GM13976 (cell line): ENCODE measurements at places on chromosomes 12 and 14.

DNA sequence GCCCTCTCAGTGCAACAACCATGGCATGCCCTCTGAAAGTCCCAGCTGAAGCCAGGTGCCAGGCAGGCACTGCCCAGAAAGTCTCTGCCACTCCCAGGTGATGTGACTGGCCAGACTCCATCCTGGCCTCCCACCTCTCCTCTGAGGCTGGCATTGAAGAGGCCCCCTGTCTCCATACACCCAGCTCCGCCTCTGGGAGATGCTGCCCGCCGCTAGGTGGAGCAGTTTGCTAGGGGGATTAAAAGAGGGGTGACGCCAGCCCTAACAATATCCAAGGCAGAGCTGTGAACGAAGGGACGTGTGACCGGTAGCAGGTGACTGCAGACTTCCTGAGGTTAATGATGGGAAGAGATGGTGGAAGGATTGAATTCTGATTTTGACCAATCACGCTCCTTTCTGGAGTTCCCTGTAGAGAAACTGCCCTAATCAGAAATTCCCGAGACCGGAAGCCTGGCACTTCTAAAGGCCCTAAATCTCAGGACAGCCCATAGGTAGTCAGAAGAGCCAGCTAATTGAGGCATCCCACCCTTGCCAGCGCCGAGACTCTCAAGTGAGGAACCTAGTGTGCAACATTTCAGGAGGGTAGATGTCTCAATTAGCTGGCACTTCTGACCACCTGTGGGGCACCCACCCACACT is 8.3 kb upstream of the PLEK2 start:
- DNase-seq = peak; percentile 44

GRCh38 chr12:122951979-122952892 is 14.0 kb downstream of the ABCB9 start:
- DNase-seq = peak; percentile 88

DNA sequence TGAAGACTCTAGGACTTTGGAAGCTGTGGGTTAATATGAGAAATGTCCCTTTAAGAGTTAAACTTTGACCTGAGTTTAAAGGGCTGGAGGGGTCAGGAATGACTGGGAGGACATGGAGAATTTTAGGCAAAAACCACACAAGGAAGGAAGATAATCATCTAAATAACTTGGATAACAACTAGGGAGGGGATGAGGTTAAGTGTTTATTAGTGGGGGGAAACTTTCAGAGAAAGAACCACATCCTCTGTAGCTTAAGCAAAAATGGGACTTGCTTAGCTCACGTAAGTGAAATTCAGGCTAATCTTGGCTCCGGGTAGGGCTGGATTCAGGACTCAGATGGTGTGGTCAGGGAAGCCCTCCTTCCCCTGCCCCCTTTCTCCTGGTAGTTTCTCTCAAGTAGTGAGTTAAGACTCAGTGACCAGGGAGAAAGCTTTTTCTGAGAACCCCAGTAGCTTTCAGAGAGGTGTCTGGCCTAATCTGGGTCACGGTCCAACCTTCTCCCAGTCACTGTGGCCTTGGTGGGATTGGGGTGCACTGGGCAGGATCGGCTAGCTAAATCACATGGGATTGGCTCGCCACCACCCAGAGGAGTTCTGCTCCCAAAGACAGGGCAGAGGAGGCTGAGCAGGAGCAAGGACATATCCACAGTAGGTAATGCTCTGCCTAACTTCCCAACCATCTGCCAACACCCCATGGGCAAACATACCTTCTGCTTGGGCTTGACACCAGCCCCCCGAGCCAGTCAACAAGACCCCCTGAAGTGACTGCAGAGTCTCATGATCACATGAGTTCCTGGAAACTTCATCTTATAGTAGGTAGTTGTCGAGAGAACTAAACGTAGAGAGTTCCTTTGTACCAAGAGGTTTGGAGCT is 52.8 kb downstream of the ARF6 start:
- no peak for DNase-seq

DNA sequence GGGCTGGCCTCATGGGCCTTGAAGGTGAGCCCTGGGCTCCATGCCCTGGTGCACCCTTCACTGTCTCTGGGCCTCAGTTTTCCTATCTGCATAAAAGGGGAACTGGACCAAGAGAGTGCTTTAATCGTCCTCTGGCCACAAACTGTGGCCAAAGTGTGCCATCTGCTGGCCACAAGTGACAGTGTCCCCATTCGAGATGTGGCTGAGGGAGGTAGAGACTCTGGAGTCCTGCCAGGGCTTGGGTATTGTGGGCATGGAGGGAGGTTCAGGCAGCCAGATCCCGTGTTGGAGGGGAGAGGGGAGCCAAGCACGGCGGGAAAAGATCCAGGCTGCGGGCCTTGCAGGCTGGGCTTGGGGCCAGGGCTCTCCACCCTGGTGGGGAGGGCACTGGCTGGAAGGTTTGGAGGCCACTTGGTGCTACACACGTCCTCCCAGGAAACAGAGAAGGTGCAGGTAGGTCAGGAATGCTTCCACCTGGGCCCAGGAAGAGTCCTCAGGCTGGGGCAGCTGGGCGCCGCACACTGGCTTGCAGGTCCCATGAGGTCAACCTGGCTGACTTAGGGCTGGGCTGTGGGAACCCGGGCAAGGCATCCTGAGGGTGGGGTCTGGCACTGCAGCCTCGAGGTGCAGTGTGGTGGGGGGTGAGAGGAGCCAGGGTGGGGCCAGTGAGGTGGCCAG is 7.3 kb upstream of the KIF26A start:
- DNase-seq = peak; percentile 79

GRCh38 chr12:131155131-131155530 is 201.4 kb downstream of the ADGRD1 start:
- DNase-seq = no peak

DNA sequence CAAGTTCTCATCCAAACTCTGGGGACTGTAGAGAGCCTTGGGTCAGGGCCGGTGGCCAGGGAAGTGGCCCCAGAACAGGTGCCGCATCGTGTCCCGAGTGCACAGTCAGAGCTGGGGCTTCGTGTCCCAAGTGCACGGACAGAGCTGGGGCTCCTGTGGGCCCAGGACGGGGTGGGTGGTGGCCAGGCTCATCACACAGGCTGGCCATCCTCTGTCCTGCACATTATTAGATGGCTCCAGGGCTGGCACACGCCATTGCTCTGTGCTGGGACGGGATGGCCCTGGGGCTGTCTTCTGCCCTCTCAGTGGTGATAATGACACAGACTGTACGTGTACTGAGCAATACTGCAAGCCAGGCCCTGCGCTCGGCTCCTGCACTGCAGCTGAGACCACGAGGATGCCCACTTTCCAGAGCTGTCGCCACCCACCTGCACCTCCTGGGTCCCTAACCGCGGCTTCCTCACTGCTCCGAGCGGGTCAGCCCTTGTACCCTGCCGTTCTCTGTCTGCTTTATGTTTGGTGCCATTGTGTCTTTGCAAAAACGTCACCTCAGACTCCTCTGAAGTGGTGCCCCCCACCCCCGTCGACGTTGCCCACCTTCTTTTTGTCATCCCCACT is 1.9 kb downstream of the FBRSL1 start:
- DNase-seq = no peak

- DNase-seq = no peak
These were observed 628 bp downstream of the VRTN start for GRCh38 chr14:74348735-74349463.

DNA sequence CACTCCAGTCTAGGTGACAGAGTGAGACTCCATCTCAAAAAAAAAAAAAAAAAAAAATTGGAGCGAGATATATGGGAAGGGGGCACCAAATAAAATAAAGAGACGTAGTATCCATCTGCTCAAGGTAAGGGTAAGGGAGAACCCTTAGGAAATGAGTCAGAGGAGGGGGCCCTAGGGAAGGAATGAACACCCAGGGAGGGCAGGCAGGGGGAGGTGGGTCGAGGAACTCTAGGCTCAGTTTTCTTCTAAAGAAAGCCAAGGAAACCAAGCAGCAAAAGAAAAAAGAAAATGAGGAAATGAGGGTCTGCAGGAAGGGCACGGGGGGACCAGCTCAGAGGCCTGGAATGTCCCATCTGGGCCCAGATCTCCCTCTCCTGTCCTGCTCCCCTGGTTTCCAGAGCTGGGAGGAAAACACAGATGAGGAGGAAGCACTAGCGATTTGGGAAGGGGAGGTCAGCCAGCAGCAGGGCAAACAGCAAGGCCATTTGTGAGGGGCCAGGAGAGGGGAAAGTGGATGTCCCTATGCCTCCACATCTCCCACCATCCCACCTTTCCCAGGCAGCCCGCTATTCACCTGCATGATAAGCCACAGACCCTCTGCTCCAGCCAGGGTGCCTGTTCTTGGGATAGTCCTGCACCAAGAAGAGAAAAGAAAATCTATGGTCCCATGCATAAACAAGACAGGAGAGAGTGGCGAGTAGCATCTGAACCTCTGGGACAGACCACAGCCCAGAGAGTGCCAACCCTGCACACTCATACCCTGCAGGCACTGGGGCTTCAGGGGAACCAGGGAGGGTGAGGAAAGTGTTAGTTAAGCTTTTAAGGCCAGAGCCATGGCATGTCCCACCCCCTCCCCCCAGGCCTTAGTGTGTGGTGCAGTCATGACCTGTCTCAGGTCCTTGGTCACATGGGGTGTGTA is 11.9 kb downstream of the SPRYD3 start:
- no peak for DNase-seq

DNA sequence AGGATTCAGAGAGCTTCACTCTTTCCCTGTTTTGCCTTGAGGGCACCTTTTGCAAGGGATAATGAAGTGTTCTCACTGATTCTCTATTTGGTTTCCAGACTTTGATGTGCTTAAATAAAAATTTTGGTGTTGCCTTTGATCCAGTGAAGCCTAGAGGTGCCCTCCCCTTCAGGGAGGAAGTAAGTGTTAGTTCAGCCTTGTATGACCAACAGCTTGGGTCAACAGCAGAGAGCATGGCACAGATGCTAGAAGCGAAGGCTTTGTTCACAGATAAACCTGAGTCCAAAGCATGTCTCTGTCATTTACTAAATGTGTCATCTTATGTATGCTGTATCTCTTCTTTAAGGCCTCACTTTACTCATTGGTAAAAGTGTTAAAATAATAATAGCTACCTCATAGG is 52.8 kb upstream of the STXBP6 start:
- no peak for DNase-seq

- no peak for DNase-seq
These were observed 38.9 kb downstream of the RASSF8 start for GRCh38 chr12:25997201-25997963.

- no peak for DNase-seq
These were observed 92.1 kb downstream of the NOC4L start for GRCh38 chr12:132236129-132236929.

DNA sequence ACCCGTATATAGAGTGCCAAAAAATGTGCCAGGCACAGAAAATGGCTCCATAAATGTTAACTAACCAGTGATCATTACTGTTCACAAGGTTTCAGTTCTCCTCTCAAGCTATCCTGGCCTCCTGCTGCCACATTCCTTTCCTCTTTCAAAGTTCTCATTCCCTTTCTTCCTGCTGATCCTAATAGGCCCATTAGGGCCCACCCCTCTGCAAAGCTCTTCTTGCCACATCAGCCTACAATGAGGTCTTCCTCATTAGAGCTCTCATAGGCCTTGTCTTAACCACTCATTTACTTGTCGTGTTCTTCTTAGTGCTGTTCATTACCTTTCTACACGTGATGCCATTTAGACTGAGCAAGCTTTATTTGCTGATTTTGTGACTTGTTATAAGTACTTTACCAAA is 40.5 kb downstream of the RPS29 start:
- no peak for DNase-seq

GRCh38 chr12:4158306-4158705 is 115.3 kb upstream of the CCND2 start:
- DNase-seq = no peak

DNA sequence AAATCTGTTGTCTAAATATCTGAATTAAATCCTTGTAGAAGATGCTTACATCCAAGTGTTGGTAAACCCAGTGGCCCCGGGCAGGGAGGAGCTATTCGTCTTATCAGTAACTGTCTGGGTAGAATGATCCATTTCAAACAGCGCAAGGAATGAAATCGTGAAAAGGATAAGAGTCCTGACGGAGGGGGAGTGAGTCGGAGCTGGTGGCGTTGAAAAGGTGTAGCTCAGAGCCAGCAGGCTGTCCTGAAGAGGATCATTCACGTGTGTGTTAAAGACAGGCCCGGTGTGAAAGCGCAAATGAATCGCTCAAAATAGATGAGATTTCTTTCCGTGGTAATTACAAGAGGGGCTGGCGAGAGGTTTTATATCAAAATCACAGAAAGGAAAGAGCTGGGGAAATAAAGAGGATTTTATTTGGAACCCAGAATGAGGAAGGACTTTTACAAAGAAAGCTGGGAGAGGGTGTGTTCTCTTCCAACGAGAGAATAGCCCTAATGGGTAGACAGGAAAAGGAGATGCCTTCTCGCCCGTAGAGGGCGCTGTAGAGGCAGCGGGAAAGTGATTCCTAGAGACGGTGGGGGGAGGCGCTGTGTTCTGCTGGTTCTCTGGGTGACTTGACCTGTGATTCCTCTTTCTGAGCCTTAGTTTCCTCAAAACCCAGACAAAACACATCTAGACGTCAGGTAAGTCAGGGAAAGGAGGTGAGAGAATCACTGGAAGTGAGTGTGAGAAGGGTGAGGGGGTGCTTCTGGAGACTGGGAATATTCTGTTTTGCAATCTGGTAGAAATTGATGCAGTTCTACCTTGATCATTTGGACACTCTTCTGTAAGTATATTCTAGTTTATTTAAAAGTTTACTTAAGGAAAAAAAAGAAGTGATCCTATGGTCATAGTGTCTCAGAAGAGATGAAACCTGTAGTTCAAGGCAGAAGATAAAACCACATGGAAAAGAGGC is 39.3 kb downstream of the SRRM4 start:
- DNase-seq = peak; percentile 19

DNA sequence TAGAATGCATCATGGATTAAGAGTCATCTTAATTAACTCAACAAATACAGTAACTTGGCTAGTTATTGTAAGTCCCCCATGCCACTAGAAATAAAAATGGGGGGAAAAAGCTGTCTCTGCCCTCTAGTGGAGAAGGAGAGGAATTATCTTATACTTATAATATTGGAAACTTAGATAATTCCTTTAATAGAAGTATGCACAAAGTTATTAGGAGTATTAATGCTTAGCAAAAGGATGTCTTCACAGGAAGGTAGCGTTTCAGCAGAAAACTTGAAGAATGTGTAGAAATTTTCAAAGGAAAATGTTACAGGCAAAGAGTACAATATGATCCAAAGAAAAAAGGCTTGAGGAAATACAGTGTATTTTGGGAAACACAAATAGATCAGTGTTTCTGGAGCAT is 19.8 kb downstream of the OR5AU1 start:
- peak; percentile 60 for DNase-seq

GRCh38 chr12:86600664-86601231 is 344.6 kb upstream of the MGAT4C start:
- peak; percentile 13 for DNase-seq

- no peak for DNase-seq
These were observed 2.3 kb downstream of the RFX4 start for GRCh38 chr12:106585105-106585520.

GRCh38 chr14:92601131-92601710 is 87.6 kb downstream of the RIN3 start:
- DNase-seq = no peak

DNA sequence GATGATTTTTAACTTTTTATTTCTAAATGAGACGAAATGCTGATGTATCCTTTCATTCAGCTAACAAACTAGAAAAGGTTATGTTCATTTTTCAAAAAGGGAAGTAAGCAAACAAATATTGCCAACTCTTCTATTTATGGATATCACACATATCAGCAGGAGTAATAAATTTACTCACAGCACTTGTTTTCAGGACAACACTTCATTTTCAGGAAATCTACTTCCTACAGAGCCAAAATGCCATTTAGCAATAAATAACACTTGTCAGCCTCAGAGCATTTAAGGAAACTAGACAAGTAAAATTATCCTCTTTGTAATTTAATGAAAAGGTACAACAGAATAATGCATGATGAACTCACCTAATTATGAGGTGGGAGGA is 139.6 kb downstream of the HMGA2 start:
- no peak for DNase-seq
